DMS79 (cell line): ENCODE measurements at places on chromosomes 6 and 20.

DNA sequence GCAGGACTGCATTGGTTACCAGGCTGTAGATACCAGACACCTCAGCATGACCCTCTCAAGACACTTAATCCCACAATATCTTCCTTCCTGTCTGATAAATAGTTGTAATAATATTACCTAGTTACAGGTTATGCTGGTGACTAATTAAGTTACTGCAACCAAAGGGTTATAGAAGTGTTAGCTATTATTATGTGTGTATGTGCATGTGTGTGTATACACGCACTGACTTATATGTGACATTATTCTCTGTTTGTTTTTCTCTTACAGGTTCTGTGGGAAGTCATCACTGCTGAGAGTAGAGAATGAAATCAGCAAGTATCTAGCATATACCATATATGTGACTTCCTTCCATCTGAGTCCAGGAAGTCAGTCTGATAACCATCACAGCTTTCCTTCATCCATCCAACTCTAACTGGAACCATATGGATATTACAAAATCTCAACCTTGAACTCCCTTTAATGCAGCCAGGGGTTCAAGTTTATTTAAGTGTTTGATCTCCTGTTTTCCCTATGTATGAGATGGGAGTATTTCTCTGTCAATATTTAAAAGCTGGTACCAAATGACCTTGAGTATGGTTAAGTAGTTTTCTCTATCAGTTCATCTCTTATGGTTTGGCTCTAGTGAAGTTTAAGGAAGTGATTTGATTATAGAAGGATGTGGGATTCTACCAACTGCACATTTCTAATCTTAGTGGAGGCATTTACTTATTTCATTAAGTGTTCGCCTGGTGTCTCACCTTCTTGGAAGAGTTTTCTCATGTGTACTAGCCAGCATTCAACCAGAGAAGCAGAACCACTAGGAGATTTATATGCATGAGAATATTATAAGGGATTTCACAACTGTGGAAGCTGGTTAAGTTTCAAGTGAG lies 313.2 kb downstream of the HIVEP2 start:
- DNase-seq: no peak

DNA sequence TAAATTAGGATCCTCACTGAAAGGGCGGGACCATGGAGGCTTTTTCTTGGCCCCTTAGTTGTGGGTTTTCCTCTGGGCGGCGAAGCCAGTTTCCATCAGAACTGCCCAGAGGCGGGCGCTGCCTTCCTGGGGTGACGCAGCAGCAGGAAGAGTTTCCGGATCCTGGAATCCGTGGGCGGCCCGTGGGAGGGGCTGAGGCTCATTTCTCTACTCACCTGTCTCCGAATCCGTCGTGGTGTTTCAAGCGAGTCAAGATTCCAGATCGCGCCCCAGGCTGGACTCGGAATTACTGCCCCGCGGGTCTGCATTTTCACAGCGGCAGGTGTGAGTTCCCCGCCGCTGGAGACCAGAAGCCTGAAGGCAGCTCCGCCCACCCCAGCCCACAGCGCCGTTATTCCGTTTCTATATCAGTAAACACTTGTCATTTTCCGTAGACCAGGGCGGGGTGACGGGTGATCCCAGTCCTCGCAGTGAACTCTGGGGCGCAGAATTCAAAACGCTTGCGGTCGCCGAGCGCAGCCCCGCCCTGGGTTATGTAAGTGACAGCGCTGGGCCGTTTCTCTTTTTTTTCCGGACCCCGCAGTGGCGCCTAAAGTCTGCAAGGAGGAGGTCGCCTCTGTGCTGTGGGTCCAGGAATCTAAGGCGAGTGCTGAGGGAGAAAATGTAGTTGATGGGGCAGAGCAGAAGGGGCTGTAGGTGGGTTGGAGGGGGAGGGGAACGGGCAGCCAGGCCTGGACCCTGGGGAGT lies 27.2 kb upstream of the POU5F1 start:
- peak; percentile 58 for DNase-seq

GRCh38 chr6:83311231-83311630 lies 118.1 kb downstream of the RWDD2A start:
- no peak for DNase-seq

DNA sequence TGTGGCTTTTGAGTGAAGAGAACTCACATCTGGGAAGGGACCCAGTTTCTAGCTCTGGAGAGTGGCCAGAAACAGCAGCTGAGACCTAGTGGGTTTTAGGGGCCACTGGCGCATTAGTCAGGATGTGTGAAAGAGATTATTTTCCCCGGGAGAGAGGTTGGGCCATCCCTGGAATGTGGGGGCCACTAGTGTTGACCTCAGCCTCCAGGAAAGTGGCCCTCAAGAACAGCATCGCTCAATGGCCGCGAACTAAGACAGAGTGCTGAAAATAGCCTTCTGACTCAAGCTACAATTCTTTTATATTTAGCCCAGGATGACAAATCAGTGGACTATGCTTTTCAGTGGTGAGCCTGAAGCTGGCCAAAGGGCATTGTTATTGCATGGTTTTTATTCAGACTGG lies 210.4 kb upstream of the RNF24 start:
- DNase-seq: no peak

GRCh38 chr6:12543953-12544352 lies 172.6 kb upstream of the PHACTR1 start:
- no peak for DNase-seq

GRCh38 chr6:137866200-137866913 lies 702 bp upstream of the TNFAIP3 start:
- no peak for DNase-seq

- peak; percentile 32 for DNase-seq
Observed at GRCh38 chr6:13487122-13488014, at the start of gene GFOD1. GFOD1 (minus strand) TSS chr6:13487600; CDS start chr6:13486890, 710 bp downstream.

DNA sequence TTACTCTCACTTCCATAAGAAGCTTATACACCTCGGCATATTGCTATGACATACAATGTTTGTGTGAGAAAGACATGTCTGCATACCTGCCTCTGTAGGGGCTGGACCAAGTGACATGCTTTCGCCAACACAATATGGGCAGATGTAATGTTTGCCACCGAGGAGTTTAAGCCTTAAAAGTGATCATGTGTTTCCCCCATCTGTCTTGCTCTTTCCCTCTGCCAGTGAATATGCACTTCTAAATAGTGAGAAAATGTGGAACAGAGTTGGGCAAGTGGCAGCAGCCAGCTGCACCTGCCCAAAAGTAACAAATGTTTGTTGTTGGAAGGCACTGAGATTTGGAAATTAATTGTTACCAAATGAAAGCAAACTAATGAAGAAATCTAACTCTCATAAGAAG lies 274.8 kb upstream of the BTBD3 start:
- no peak for DNase-seq

- DNase-seq: no peak
Observed at GRCh38 chr20:40110311-40110831, 578.7 kb downstream of the MAFB start.

DNA sequence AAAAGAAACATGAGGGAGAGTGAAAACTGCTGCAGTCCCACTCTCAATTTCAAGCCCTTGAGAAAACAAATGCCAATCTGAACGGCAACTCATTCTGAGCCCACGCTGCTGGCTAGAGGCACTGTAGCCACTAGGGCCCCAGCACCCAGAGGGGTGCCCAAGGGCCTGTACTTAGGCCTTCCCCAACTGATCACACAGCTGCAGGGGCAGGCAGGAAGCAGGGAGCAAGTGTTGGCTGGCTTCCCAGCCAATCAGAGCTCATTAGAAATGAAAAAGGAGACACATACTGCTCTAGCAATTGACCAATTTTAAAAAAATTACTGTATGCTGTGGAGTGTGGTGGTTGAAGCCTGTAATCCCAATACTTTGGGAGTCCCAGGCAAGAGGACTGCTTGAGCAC lies 3.7 kb upstream of the BEND3 start:
- no peak for DNase-seq

DNA sequence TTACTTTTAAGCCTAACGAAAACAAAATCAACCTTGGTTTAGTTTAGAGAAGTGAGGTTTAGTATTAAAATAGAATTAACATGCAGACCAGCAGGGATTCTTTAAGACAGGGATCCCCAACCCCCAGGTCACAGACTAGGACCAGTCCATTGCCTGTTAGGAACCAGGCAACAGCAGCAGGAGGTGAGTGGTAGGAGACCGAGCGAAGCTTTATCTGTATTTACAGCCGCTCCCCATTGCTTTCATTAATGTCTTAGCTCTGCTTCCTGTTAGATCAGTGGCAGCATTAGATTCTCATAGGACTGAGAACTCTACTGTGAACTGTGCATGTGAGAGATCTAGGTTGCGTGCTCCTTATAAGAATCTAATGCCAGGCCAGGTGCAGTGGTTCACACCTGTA lies 225.9 kb downstream of the NKAIN2 start:
- no peak for DNase-seq
